ENCODE measurements at places on chromosomes 2 and 18.
A peak's percentile ranks its signal among the peaks of the same experiment; 100 is the strongest.

- no peak for DNase-seq
Observed at GRCh38 chr2:188076149-188077056, 215.3 kb upstream of the GULP1 start.

DNA sequence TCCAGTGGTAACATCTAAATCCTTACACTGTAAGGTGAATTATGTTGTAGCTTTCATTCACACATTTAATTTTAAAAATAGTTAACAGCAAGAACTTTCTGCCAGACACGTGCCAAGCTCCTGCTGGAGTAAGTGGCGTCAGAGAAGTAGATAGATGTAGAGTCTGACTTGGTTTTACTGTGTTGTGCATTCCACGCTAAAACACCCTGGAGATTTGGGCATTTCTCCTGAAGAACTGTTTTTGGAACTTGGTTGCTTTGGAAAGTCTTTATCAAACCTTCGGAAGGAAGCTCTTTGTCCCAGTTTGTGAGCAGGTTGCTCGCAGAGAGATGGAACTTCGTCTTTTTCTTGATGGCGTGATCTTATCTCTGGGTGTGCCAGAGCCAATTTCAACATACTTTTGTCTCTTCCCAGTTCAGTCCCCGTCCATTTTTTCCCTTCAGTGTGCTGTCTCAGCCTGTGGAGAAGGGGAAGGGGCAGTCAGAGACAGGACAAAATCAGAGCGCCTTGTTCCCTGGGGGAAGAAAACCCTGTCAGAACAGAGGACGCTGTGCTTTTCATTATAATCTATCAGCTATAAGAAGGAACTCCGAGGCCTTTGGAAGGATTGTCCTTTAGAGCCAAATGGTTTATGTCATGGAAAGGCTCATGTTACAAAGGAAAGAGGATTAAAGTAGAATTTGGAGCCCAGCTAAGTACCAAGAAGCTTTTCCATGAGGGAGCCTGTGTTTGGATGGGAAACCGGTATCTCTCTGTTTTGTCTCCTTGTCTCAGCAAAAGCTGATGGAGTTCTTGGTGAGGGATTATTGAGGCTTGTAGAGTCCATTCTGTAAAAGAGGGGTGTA lies 18.9 kb downstream of the GRHL1 start:
- DNase-seq: no peak

- peak; percentile 65 for DNase-seq
Observed at GRCh38 chr2:233267516-233268245, 16.2 kb downstream of the ATG16L1 start.

DNA sequence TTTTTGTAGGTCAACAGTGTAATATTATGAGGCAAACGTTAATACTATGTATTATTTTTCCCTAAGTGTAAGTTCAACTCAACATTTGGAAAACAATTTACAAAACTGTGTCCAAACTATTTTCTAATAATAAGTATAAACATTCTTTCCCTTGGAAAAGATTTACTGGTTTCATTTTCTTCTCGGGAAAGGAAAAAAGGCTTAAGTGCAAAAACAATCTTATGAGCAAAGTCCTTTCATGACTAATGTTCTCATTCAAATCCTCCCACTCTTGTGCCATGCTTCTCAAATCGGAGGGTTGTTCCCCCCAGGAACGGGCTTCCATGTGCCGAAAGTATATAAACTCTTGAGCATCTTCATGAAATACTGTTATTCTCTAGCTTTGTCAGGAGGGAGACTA lies 19.8 kb upstream of the L3MBTL4 start:
- DNase-seq: no peak

- DNase-seq: no peak
Observed at GRCh38 chr2:161420406-161421074, 4.4 kb downstream of the TBR1 start.

GRCh38 chr2:67982956-67983355 lies 79.8 kb downstream of the C1D start:
- no peak for DNase-seq

- DNase-seq: no peak
Observed at GRCh38 chr18:55317864-55318263, 270.1 kb downstream of the TCF4 start.

DNA sequence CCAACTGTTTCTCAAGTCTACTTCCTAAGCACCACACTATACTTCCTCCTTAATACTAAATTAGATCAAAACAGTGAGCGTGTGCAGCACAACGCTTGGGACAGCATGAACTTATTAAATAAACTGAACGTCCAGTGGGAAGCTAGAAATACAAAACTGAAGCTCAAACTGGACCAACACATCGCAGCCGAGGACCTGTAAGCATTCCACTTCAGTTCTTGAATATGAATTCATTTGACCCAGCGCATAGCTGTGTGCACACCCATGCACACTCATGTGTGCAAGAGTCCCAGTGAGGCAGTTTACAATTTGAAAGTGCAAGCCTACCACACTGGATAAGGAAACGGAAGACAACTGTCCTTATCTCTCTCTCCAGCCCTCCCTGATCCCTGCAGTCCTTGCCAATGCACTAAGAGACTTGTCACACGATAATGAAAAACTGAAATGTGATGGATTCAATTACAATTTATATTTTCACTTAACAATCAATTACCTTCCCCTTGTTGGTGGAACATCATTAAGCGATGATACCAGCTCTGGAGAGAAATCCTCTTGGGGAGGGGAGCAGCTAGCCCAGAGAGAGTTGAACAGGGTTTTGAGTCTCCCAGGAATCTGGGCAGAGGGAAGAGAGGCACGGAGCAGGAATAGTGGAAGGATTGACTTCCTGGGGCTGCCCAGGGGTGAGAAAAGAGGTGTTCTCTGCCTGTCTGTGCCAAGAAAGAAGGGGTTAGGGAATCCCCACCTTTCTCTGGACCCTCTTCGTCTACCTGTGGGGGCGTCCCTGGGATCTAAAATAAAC lies 186.5 kb upstream of the KLHL29 start:
- no peak for DNase-seq

- DNase-seq: no peak
Observed at GRCh38 chr2:81467096-81467495, 1162.5 kb upstream of the LRRTM1 start.

DNA sequence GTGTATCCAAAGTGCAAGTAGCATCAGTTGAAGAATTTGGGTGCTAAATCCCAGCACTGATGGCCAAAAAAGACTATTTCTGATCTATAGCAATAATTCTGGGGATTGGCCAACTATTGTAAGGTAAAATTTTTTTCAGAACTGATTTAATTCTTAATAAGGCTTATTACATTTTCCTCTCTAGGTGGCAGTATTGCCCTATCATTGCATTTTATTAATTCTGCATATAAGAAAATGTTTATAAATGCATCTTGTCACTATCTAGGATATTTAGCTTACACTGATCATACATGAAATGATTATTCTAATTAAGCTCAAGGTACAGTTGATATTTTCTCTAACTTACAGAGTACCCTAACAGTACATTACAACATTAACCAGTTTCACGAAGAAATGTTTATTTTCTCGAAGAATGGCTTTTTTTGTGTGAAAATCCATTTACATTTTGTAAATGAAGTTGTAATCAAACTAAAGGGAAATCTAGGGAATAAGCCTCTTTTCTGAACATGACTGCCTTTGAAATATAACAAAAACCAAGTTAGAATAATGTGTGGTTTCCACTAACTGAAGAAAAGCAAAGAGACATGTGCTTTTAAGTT lies 11.0 kb downstream of the TTN start:
- no peak for DNase-seq

DNA sequence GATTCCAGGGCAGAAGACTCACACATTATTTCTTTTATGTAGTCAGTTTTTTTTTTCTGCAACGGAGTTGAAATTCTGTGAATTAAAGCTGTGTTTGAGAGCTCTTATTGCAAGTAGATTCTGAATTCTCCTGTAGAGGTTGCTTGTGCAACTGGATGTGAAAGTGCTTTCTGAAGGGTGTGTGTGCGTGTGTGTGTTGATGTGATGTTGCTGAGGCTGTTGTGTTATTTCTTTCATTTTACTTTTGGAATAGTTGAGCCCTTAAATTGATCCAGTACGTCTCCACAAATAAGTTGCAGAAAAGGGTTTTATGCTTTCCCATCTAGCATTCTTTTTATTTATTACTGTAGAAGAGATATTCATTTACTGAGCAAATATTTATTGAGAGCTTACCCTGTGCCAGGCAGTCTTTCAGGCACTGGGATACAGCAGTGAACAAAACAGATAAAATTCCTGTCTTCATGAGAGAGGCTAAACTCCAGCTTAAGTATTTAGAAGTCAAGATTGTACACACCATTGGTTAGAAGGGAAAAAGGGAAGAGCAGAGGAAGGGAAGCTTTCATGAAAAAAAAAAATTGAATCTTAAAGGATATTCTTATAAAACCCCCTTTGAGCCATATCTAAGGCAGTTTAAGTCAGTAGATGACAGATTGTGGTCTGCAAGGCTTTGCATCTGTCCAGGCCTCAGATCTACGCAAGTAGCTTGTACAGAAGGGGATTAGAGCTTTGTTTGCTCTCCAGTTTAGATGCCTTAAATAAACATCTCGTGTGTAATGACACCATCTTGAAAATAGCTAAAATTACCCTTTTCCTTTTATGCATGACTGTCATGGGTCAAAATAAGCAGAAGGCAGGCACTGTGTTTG lies 58.2 kb downstream of the MYO1B start:
- no peak for DNase-seq

DNA sequence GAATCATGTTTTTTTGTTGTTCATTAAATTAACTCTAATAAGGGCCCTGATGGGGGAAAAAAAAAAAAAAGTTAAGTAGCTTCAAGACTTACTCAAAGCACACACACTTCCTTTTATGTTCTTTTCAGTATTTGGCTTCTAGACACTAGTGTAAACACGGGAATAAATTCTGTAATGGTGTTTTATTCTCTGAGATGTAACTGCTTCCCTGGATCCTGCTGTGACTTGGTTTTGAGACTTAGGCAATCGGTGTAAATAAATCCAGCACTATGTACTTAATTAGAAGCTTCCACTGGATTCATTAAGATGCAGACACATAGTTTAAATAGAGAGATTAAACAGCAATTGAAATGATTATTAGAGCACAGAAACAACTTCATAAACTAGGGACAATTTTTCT lies 26.1 kb upstream of the AP1S3 start:
- DNase-seq: no peak

GRCh38 chr2:10559634-10560224 lies 111.6 kb upstream of the ODC1 start:
- no peak for DNase-seq

- no peak for DNase-seq
Observed at GRCh38 chr2:15975676-15976075, 35.3 kb downstream of the MYCN start.

DNA sequence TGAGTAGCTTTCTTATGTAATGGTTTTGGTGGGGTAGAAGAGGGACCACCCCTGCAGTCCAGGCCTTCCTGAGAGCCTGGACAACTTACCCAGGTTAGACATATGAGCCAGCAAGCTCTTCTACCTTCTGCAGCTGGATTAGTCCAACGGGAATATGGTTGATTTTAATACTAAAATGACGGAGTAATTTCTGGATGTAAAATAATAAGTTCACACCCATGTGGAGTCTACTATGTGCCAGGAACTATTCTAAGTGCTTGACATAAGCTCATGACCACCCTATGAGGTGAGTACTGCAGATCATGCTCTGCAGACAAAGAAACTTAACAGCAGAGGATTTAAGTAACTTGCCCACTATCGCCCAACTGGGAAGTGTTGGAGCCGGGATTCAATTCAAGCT lies 45.5 kb downstream of the DPP4 start:
- no peak for DNase-seq

- DNase-seq: no peak
Observed at GRCh38 chr2:120809609-120810440, 74.2 kb downstream of the GLI2 start.

- no peak for DNase-seq
Observed at GRCh38 chr2:235463893-235464292, 29.9 kb upstream of the AGAP1 start.

DNA sequence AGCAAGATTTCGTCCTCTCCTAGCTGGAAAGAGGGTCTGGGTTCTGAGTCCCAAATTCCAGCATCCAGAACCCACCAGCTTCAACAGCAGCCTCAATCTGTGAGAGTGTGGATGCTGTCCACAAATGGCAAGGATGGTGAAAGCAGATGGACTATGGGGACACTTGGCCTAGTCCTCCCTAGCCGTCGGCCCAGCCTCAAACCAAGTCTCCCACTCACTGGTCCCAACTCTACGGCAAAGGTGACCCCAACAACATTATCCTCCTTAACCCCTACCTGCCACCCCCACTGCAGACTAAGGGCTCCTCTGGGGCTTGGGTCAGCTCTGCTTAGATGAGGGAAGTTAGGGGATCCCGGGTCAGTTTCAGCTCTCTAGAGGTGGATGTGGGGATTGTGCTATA lies 57.3 kb downstream of the TNS1 start:
- DNase-seq: no peak

GRCh38 chr2:137007938-137008337 lies 242.6 kb downstream of the THSD7B start:
- DNase-seq: no peak

DNA sequence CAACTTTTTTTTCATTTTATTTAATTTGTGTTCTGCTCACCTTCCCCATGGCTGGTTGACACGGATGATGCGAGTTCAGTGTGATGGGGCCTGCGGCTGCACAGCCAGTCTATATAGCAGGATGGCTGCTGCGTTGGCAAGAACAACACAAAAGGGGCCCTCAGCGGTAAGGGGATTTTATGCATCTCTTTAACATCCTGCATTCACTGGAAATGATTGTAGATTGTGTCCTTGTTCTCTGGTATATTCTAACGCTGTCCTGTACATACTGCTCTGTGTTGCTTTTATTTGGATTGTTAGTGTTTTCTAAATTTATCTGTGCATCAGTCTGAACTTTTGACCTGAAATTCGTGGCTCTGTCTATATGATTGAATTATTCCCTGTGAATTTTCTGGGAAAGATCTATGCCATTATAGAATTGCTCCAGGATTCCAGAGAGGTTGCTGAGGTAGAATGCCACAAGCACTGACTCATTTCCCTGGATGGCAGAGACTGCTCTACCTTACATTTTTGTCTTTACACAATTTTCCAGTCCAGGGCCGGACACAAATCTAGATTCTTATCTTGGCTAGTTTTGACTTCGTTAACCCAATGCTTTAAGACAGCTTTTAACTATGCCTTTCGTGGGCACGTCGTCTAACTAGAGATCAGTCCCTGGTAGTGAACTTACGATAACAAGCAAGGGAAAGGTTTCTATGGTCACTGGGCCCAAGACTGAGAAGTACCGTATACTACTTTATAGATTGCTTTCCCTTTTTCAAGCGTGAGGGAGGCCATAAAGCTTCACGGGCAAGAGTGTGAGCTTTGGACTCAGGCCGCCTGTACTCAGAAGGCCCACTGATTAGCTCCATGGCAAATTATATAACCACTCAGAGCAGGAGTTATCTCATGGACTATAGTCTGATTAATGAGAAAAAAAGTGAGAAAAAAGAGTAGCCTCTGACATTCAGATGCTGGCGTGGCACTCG lies at the start of gene CRYGC:
Gene CRYGC, minus strand, starts transcription at position 85 of the 968 bp plus-strand sequence. Its CDS starts 36 bp downstream, at position 49.
- no peak for DNase-seq
